Globus pallidus (tissue), 1 donor: ENCODE measurements at places on chromosomes 3 and 15.
A peak's percentile ranks its signal among the peaks of the same experiment; 100 is the strongest.

DNA sequence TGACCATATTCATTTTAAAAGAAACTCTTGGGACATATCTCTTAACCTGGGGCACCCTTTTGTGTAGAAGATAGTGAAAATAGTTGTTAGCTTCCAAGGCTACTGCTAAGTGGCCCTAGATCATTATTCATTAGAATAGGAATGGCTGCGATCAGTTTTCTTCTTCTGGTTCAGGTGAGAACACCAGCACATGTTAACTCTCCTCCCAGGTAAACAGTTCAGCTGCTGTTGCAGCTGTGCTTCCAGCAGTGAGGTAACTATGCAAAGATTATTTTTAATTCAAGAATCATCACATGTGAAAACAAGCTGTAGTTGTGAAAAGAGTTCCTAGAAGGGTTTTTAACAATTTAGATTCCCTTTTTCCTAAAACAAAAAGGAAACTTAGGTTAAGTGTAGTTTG lies 43.3 kb downstream of the ZPLD1 start:
- no peak for DNase-seq

DNA sequence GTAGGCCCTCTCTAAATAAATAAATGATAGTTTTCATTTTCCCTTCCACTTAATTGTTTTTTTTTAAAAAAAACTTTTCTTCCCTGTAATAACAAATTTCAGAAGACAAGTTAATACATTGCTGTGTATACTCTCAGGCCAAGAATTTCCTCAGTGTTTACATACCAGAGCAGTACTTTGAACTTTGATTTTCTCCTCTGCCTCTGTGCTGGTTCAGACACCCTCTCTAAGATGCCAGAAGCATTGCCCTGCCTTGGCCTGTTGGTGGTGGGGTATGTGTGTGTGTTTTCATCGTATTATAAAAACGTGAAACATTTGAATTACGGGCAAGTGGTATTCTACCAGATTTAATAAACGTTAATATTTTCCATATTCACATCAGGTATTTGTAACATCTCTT lies 70.1 kb downstream of the SMAD3 start:
- DNase-seq = no peak

GRCh38 chr15:59830098-59830497 lies 141.0 kb upstream of the BNIP2 start:
- DNase-seq = no peak

- DNase-seq = no peak
Observed at GRCh38 chr3:108527817-108528216, 17.4 kb upstream of the MYH15 start.

DNA sequence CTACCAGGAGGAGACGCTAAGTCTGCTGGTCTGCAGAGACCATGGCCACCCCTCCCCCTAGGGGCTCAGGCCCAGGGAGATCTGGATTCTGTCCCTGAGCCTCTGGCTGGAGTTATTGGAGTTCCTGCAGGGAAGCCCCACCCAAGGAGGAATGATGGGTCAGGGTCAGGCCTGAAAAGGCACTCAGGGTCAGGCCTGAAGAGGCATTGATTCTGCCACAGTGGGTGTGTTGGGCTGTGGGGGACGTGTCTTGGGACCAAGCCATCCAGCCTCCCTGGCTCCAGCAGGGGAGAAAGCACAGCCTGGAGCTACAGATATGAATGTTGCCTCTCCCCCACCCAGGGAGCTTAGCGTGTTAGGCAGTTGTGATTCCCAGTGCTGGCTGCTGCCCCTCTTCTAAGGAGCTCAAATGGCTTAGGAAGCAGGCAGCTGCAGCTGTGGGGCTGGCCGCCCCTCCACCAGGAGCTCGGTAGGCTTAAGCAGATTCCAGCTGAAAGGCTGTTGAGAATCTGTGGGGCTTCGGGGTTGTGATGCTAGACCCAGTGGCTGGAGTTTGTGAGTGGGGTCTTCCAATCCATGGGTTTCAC lies 176.7 kb downstream of the CHL1 start:
- DNase-seq = no peak

GRCh38 chr3:149310796-149311534 lies 22.5 kb downstream of the TM4SF18 start:
- DNase-seq = no peak

GRCh38 chr3:9747267-9747666 lies 2.5 kb upstream of the OGG1 start:
- no peak for DNase-seq

GRCh38 chr15:41417418-41418195 lies 712 bp downstream of the RTF1 start:
- no peak for DNase-seq

DNA sequence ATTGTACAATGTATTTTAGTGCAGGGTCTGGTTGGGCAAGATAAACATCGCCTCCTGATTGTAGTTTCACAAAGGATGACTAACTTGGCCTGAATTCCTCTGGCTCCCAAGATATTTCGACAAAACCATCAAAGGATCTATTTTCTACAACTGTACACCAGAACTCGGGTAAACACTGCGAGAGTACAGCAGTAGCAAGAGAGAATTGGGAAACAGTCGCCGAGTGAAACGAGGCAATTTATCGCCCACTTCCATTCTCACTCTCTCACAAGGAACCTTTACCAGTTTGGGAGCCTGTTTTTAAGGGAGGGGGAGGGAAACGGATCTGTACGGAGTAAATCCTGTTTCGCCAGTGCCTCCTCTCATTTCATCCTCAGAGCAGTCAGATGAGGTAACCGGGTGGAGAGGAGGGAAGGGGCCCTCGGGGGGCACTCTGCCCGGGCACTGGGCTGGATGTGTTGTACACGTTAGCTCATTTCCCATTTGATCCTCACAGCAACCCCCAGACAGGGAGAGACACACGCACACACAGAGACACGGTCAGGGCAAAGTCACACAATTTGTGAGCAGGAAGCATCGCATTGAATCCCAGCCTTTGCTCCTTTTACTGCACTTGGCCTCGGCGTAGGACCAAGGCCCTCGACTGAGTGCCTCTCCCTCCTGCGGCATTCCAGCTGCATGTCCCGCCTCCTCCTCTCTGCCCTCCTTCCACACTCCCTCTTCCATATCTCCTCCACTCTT lies 120.1 kb downstream of the LIPC start:
- DNase-seq = peak; percentile 37

DNA sequence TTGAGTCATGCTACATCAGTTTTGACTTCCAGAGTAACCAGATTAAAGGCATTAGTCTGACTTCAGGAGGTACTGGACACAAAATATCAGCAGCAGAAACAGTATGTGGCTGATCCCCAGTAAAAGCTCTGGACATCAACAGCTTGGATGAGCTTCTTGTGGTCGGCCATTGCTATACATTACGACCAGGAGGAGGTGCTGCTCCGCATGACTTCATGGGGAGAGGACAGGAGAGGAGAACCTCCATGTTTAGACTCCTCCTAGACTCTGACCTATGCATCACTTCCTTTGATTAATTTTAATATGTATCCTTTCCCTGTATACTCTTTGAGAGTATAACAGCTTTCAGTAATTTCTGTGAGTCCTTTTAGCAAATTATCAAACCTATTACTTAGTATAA lies 285.6 kb upstream of the ARHGEF26 start:
- DNase-seq = no peak

- DNase-seq = no peak
Observed at GRCh38 chr3:46372492-46373359, 2.0 kb downstream of the CCR5 start.

GRCh38 chr3:179544981-179545645 lies 17.6 kb upstream of the ACTL6A start:
- DNase-seq = no peak

DNA sequence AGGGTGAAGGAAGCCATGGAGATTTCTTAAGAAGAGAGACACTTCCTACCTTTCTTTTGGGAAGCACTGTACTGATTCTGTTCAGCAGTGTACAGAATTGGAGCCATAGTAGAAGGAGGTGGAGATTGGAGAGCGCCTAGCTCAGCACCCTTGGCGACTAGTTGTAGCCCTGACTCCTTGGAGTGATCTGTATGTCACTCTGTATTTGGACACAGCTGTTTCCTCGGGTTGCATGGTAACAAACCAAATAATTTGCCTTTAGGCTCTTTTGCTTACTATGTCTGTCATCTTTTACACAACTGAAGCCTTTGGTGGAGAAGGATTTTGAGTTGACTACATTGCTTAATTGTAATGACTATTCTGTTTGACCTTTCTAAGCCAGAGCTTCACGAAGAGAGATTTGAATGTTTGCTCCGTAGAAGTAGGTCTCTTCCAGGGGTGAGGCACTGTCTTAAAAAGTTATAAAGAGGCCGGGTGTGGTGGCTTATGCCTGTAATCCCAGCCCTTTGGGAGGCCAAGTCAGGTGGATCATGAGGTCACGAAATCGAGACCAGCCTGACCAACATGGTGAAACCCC lies 77.1 kb downstream of the AKAP13 start:
- DNase-seq = no peak

- DNase-seq = peak; percentile 7
Observed at GRCh38 chr3:190807719-190808375, 54.6 kb downstream of the GMNC start.

GRCh38 chr15:44593042-44593736 lies 56.2 kb downstream of the EIF3J start:
- no peak for DNase-seq

DNA sequence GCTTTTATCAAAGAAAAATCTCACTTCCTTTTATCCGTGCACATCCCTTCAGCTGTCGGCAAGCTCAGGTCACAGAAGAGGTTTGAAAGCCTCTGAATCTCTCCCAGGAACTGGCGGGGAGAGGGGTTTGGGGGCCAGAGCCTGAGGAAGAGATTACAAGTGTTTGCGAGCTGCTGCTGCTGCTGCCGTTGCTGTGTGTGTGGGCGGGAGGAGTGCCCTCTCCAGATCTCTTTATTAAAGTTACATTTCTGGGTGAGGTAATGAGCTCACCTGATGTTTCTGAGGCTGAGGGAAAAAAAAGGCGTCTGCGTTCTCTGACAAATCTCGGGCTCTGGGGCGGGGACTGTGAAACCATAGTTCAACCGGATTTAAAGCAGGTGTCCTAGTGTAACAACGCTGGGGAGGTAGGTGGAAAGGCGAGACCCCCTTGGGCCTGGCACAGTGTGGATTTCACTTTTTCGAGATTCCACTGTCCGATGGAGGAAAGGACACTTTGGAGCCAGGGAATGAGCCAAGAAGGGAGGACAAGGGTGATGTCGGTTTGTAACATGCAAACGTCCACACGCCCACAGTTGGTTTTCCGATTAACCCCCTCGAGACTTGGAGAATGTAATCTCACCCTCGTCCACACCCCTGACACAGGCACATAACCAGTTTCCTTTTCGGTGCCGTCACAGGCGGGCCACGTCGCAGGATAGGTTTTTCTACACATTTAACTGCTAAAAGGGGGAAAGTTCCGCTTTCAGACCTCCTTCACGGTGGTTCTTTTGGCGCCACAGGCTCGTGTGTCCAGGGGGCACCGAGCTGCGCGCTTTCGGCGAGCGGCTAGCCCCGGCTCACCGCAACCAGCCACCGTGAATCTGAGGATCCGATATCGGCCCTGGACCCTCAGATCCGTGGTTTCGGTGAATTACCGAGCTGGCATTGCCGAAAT lies 2.1 kb downstream of the ALCAM start:
- DNase-seq = peak; percentile 68

DNA sequence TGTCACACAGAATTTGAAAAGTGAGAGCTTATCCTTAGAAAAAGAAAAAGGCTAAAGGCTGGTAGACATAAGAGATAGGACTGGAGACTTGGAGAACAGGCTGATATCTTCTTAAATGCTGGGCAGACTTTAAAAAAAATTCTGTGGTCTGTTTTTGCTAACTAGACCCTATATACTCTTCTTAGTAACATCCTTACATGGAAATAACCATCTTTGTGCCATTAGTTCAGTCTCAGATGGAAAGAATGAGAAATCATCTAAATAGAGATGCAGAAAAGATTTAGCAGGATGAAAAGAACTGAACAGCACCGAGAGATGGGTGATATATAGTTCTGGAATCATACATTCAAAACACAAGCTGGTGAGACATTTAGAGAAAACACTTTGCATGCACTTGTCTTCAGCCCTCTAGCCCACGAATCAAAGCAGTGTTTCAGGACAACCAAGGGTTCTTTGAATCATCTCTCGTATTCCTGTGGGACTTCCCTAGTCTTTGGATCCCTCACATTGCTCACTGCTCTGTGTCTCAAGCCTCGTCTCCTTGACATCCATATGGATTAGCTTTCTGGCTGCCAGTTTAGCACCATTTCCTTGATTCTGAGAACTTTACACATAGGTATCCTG lies 93.0 kb upstream of the LYSMD4 start:
- DNase-seq = no peak

DNA sequence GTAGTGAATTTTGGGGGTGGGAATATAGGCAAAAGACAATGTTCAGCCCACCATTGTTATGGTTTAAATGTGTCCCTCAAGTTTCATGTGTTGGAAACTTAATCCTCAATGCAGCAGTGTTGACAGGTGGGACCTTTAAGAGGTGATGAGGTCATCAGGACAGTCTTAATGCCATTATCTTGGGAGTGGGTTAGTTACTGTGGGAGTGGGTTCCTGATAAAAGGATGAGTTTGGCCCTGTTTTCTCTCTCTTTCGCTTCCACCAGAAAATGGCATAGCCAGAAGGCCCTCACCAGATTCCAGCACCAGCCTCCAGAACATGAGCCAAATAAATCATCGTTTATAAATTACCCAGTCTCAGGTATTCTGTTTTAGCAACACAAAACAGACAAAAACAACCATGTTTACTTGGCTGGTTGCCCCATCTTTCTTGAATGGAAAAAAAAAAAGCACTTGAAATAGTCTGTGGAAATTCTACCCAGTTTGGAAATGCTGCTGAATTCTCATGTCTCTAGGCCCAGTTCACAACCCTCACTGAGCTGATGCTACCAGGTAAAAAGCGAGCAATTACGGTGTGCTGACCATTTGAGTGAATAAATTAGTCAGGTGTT lies 31.0 kb upstream of the MFSD1 start:
- DNase-seq = no peak

DNA sequence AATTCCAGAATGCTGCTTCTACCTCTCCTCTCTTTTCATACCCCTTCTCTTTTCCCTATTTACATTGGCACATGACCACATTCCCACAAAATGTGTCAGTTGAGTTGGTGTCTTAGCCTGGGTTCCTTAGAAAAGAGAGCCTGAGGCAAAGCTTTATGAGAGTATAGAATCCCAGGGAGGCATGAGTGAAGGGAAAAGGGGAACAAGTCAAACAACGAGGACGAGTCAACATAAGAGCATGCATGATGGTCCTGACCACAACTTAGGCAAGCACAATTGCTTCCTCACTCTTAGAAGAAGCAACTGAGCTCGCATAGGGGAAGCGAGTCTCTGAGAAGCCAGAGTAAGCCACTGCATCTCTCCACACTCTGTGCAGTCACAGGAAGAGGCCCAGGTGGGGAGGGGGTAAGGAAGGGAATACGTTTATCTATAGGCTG lies 15.4 kb upstream of the ZNF774 start:
- DNase-seq = peak; percentile 52

- DNase-seq = peak; percentile 31
Observed at GRCh38 chr3:116050311-116050915, 394.9 kb downstream of the LSAMP start.

- no peak for DNase-seq
Observed at GRCh38 chr3:5767304-5767703, 579.8 kb downstream of the EDEM1 start.

GRCh38 chr15:69297642-69298353 lies 914 bp upstream of the PAQR5 start:
- DNase-seq = no peak

GRCh38 chr3:168806871-168807270 lies 711.1 kb upstream of the GOLIM4 start:
- DNase-seq = no peak

GRCh38 chr3:128011140-128011539 lies 41.1 kb upstream of the SEC61A1 start:
- no peak for DNase-seq

- DNase-seq = no peak
Observed at GRCh38 chr15:45885801-45886200, 251.0 kb downstream of the SQOR start.
